ENCODE measurements at places on chromosomes 7 and 10. TPM values are rescaled to one million over a fixed set of nuclear protein-coding genes. Genes with fewer than 3 reads are reported as not detected.

Gene EZH2
- 19.2 TPM for total RNA-seq

Gene TAF3
- total RNA-seq = 9.9 TPM

Gene STEAP4
- total RNA-seq = 1.2 TPM

Gene GSDME
- total RNA-seq = 5.6 TPM

Gene GRID2IP
- total RNA-seq = 1.6 TPM

Gene SLIT1
- total RNA-seq = 55.7 TPM

Gene SPDYE11
- not detected for total RNA-seq

DNA sequence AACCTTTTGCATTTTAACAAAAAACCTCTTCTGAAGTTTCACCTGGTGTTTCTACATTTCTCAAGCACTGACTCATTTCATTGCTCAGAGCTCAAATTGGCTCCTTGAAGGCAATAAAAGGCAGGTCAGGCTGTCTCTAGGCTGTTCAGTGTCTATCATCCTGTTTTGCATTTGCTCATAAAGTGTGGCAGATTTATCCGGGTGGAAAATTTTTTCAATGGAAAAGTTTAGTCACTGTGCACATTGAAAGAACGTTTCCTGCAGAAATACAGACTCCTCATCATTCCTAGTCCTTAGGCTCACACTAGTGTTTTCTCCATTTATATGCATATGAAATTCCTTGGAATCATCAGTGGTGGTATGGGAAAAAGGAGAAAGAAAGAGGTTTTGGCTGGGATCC lies 114.2 kb upstream of the DGKB start:
- no peak for DNase-seq

- no peak for DNase-seq
Measured at GRCh38 chr10:34666008-34666704, 148.9 kb downstream of the PARD3 start.

GRCh38 chr7:117019287-117019686 lies 66.0 kb downstream of the ST7 start:
- DNase-seq = no peak

DNA sequence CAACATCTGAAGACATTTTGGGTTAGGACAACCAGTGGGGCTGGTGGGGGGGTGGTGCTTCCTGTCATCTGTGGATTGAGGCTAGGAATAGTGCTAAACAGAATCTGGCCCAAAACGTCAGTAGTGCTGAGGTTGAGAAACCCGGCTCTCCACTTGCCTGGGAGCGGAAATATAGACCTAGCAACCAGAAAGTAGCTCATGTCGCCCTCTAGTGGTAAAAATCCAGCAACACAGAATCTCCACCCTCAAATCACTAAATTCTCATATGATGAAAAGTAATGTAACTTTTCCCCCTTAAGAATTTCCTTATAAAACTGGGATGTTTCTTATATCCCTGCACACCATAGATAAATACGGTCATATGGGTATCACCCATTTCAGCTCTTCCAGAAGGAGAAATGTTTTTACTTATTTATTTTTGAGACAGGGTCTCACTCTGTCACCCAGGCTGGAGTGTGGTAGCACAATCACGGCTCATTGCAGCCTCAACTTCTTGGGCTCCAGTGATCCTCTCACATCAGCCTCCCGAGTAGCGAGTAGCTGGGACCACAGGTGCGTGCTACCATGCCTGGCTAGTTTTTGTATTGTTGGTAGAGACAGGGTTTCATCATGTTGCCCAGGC lies 34.4 kb downstream of the ZC3HAV1 start:
- no peak for DNase-seq

GRCh38 chr7:106865130-106866041 lies at the start of gene PIK3CG:
Gene PIK3CG, plus strand, starts transcription at chr7:106865282. Its CDS starts 2,280 bp downstream, at chr7:106867562.
- no peak for DNase-seq

DNA sequence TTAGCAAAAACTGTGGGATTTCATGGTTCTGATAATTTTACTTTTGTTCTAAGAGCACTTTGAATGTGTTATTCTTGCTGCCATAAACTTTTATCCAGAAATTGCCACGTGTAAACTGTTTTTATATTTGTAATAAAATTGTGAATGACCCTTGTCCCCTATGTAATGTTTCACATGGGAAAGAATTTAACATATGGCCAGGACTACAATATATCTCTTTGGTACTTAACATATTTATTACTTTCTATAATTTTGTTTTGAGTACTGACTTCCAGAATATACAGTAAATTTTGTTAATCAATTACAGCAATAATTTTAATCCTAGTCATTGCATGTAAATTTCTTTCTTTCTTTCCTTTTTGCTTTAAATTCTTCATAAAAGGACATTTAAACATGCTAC lies 735.0 kb upstream of the PHF14 start:
- no peak for DNase-seq

DNA sequence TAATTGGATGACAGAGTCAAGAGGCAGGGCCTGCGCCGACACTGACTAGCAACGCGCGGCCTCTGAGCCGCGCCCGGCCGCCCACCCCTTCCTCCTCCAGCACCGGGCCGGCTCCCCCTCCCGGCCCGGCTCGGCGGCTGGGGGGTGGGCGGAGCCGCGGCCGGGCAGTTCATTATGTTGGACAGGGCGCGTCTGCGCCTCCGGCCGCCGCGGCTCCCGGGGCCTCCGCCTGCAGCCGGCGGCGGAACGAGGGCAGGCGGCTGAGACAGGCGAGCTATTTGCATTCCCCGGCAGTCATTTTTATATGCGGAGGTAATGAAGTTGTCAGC lies 106.7 kb downstream of the SNX10 start:
- peak; percentile 78 for DNase-seq

DNA sequence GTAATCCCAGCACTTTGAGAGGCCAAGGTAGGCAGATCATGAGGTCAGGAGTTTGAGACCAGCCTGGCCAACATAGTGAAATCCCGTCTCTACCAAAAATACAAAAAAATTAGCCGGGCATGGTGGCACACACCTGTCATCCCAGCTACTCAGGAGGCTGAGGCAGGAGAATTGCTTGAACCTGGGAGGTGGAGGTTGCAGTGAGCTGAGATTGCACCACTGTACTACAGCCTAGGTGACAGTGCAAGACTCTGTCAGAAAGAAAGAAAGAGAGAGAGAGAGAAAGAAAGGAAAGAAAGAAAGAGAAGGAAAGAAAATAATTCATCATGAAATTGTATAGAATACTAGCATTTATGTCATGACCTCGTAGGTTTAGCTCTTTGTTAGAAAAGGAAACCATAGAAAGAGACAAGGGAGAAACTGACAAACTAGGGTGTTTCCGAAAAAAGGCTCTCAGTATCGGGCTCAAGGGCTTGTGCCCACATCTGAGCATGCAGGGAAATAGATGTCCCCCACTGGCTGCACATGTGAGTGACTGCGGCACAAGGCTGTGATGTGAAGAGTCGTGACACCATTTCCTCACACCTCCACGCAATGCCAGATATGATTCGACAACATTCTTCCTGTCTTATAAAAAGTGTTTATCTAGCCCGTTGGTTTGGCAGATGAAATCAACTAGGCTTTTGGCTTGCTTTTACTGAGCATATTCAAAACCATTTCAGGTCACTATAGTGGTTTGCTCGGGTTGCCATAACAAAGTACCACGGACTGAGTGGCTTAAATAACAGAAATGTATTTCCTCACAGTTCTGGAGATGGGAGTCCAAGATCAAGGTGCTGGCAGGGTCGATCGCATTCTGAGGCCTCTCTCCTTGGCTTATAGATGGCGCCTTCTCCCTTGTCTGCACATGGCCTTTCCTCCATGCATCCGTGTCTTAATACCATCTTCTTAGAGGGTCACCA lies 2.0 kb downstream of the SRGN start:
- DNase-seq = no peak

DNA sequence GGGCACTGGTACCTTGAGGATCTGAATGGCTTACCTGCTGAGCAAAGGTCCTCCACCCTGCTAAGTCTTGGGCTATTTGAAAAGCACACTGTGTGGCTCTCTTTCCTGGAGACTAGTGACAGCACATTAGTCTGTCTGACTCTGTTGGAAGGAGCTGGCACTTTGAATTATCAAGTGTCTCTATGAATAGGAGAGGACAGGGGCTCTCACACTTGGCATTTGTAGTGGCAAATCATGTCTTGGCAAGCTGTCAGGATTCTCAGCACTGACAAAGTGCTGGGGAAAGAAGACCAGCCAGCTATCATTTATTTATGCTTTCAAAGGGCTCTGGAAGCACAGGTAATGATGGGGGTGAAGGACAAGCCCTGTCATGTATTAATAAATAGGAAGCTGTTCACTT lies 62.8 kb downstream of the MTPN start:
- no peak for DNase-seq

GRCh38 chr10:58385784-58386112 lies 538 bp downstream of the TFAM start:
- no peak for DNase-seq

- DNase-seq = no peak
Measured at GRCh38 chr10:60254776-60255175, 134.9 kb downstream of the ANK3 start.

DNA sequence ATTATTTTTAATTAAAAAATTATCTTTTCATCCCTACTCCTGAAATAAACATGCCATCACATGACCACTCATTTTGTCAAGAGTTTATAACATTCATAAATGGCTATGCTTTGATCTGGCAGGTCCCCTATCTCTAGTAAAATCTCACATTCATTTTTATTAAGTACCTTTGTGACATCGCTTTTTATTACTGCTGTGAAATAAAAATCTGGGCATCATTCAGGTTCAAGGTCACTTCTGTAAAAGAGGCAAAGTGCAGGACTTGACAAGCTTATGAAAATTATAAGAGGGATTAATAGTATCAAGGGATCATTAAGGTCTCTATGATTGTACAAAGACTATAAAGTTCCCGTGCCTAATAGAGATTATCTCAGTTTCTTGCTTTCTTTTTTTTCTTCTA lies 416.8 kb upstream of the SEMA3A start:
- DNase-seq = no peak

DNA sequence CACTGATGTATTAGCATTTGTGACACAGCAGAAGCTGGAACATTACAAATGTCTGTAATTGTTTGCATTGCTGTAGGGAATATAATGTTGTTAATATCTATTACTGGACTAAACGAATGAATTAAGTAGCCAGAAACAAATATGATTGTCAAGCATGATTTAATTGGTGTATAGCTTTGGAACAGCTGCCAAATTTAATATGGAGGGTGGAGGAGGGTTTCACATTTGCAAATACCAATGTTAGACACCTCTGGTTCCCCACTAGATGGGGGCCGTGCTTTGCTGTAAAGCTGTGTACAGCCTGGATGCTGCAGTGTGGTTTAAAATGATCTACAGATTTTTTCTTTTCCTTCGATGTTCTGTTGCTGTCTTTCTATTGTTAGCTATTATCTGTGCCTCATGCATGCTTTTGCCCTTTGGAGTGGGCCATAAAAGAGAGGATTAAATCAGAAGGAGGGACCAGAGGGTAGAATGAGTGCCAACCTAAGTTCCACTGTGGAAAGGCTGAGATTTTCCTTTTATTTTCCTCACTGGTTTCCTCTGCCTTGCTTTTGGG lies 23.1 kb downstream of the DNAJB9 start:
- DNase-seq = no peak

GRCh38 chr7:20834656-20835055 lies 48.0 kb upstream of the SP8 start:
- no peak for DNase-seq

DNA sequence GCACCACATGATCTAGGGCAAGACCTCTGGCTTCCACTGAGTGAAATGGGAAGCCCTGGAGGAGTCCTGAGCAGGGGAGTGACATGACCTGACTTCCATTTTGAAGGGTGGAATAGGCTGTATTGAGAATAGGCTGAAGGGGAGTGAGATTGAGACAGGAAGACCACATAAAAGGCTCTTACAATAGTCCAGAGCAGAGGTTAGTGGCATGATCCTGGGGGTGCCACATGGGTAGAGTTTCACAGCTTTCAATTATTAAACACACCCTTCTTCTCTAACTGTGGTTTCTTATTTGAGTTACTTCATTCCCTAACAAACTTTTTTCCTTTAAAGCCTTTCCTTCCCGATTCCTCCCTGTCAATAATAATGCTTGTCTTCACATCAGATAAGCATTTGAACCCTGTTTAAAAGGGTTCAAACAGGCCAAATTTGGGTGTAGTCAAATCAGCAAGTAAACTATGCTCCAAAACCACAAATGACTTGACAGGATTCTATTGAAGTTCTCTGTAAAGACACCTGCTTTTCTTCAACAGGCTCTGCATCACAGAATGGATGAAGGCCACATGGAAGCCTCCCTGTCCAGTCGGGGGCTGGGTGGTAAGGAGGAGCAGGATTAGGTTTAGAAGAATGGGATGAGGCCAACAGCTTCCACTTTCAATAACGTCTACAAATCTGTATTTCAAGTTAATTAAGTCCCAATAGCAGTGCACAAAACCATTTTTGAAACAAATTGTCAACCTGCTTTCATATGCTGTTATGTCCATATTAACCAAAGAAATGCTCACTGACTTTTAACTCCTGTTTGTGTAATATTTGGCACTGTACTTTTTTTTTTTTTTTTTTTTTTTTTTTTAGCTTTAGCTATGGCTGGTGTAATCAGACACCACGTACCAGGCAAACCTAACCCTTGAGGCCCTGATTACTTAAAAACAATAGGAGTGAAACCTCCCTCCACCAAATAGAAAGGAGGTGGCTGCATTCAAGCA lies 131.9 kb downstream of the NRCAM start:
- DNase-seq = no peak

DNA sequence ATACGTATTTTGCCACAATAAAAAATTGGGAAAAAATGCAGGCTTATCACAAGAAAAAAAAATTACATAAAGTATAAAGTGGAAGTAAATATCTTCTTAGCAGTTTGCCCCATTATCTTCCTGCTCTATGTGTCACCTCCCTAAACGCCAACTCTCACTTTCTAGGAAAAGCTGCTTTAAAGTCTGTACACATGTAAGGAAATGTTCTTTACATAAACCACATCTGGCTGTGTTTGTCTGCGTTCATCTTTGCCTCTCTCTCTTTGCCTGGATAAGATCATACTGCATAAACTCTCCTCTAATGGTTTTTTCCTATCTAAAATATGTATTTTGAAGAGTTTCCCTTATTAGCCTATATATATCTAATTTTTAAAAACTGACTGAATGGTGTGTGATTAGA lies 23.0 kb upstream of the UMAD1 start:
- no peak for DNase-seq

- no peak for DNase-seq
Measured at GRCh38 chr10:69797959-69798358, 3.7 kb upstream of the COL13A1 start.

DNA sequence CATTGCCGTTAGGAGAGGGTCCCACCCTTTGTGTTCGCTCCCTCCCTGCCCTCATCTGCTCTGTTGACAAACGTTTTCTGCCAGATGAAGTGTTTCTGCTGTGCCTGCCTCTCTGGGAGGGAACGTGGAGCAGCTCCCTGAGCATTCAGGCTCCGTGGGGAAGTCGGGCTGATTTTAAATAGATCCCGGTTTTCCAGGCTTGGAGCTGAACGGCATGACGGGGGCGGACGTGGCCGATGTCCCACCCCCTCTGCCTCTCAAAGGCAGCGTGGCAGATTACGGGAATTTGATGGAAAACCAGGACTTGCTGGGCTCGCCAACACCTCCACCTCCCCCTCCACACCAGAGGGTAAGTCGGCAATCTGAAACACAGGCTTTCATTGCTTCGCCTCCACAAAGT lies 101.9 kb upstream of the NPS start:
- no peak for DNase-seq

- DNase-seq = peak; percentile 48
Measured at GRCh38 chr7:64884913-64885370, 18.1 kb upstream of the ZNF273 start.

GRCh38 chr7:29386196-29386765 lies 177.4 kb upstream of the PRR15 start:
- no peak for DNase-seq

GRCh38 chr7:35905555-35905954 lies 104.7 kb downstream of the SEPTIN7 start:
- no peak for DNase-seq
